ENCODE measurements at places on chromosomes 3 and 15.

DNA sequence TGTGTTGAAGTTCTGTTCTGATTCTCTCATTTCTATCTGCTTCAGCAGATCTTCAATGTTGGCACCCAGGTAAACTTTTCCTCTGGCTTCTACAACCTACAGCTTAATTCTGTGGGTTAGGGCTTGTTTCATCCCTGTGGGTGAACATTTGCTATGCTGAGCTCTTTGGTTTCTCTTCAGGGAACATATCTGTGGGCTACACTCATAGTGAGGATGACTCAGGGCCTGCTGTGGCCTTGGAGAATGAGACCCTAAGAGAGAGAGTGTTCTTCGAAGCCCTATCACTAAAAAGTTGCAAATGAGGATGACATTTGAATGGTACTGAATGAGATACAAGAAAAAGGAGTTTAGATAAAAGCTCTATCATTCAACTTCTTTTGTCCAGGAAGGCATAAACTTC is 346.2 kb upstream of the CBLB start:
- DNase-seq = no peak

GRCh38 chr3:27025718-27026117 is 343.5 kb downstream of the NEK10 start:
- peak; percentile 47 for DNase-seq

GRCh38 chr3:24135280-24135679 is 190.2 kb downstream of the NR1D2 start:
- no peak for DNase-seq

GRCh38 chr3:150697646-150698045 is 6.1 kb downstream of the ERICH6 start:
- DNase-seq = no peak

GRCh38 chr3:43326891-43327581 is 40.7 kb downstream of the SNRK start:
- no peak for DNase-seq

GRCh38 chr15:57540736-57541135 is 51.0 kb upstream of the MYZAP start:
- DNase-seq = no peak

DNA sequence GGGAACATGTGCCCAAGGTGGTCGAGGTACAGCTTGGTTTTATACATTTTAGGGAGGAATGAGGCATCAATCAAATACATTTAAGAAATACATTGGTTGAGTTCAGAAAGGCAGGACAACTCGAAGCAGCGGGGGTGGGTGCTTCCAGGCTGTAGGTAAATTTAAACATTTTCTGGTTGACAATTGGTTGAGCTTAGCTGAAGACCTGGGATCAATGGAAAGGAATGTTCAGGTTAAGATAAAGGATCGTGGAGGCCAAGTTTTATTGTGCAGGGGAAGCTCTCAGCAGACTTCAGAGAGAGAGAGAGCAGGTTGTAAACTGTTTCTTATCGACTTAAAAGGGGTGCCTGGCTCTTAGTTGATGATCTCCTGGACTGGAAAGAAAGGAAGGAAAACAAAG is 11.3 kb downstream of the CPN2 start:
- DNase-seq = peak; percentile 50

GRCh38 chr3:12479919-12480427 is 4.3 kb upstream of the TSEN2 start:
- peak; percentile 69 for DNase-seq

DNA sequence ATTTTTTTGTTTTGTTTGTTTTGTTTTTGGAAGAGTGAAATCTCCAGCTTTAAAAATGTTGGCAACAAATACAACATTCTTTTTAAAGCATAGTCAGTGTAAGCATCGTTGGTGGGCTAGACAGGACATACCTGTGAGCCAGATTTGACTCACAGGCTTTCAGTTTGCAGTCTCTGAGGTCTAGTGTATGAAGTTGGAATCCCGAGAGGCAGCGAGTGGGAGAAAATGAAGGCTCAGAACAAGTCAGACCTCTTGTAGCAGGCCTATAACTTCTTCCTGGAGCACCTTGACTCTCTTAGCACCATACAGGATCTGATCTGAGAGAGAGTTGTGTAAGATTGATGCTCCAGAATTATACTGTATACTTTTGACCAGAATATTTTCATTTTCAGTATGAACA is 60.2 kb downstream of the CNTN4 start:
- no peak for DNase-seq

- DNase-seq = no peak
Measured at GRCh38 chr15:66211670-66212562, 41.6 kb downstream of the MEGF11 start.

GRCh38 chr3:168052515-168052914 is 43.2 kb downstream of the GOLIM4 start:
- no peak for DNase-seq

- DNase-seq = no peak
Measured at GRCh38 chr3:26259176-26259575, 363.4 kb upstream of the LRRC3B start.

DNA sequence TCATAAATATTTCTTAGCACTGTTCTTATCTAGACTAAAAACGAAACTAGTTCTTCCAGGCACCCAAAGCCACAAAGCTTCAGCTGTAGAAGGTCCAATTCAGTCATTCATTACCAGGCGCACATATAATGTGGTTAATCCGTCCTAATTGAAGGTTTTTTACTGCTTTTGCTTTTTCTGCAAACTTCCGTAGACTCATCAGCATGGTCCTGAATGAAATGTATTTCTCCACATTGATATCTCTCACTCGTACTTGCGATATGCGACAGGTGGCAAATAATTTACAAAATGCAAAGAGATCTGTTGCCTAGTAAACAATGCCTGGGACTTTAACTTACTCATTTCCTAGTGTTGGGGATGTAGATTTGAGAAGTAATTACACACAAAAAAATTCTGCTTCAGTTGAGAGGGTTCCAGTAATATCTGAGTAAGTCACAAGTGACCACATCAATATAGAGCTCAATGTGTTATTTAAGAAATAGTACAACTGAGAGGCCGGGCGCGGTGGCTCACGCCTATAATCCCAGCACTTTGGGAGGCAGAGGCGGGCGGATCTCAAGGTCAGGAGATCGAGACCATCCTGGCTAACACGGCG is 75.0 kb upstream of the MBNL1 start:
- DNase-seq = no peak

DNA sequence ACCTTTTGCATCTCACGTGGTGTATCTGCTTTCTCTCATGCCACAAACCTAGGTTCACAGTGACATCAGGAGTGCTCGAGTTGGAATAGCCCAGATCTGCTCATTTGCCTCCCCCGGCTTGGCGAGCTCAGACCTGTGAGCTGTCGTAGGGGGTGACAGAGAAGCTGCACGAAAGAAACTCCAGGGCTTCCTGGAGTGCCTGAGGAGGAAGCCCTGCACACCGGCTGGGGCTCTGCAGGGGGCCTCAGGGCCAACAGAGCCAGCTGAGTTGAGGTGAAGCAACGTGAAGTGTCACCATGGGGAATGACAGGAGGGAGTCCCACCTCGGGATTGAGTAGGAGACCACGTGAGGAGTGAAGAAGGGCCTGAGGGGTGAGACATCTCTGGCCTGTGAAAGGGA is 62.5 kb downstream of the RPN1 start:
- DNase-seq = no peak

GRCh38 chr3:25380222-25380739 is 47.8 kb upstream of the RARB start:
- no peak for DNase-seq

DNA sequence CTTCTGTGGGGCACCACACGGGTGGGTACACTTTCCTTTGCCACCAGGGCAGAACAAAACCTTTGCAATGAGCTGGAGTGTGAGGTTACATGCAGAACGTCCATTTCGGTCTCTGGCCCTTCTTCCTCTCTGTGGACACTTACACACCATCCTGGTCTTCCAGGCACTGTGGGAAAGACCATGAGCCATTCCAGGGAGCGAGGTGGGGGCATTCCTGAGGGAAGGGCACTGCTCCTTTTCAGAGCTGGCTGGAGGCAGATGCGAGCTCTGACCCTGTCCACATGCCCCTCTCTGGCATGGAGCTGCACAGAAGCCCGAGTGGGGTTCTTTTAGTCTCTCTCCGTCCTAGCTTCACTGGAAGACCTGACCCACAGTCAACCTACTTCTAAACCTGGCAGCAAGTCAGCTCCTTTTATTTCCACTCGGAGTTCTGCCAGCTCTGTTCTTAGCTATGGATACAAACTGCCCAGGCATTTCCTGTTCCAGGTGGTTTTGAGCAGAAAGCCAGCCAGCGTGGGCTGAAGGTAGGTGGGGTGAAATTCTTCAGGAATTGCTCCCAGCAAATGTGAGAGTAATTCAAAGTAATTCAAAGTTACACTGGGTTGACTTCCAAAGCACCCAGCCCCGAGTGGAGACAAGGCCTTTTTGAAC is 281.4 kb downstream of the ADAMTS17 start:
- DNase-seq = no peak

GRCh38 chr3:186843039-186843432 is 526 bp downstream of the ADIPOQ start:
- DNase-seq = no peak

GRCh38 chr3:46670891-46671427 is 22.5 kb downstream of the ALS2CL start:
- DNase-seq = no peak
